ENCODE measurements at places on chromosomes 6 and 20.

GRCh38 chr20:23540624-23541023 lies 27.7 kb downstream of the CST9L start:
- DNase-seq, result no peak

DNA sequence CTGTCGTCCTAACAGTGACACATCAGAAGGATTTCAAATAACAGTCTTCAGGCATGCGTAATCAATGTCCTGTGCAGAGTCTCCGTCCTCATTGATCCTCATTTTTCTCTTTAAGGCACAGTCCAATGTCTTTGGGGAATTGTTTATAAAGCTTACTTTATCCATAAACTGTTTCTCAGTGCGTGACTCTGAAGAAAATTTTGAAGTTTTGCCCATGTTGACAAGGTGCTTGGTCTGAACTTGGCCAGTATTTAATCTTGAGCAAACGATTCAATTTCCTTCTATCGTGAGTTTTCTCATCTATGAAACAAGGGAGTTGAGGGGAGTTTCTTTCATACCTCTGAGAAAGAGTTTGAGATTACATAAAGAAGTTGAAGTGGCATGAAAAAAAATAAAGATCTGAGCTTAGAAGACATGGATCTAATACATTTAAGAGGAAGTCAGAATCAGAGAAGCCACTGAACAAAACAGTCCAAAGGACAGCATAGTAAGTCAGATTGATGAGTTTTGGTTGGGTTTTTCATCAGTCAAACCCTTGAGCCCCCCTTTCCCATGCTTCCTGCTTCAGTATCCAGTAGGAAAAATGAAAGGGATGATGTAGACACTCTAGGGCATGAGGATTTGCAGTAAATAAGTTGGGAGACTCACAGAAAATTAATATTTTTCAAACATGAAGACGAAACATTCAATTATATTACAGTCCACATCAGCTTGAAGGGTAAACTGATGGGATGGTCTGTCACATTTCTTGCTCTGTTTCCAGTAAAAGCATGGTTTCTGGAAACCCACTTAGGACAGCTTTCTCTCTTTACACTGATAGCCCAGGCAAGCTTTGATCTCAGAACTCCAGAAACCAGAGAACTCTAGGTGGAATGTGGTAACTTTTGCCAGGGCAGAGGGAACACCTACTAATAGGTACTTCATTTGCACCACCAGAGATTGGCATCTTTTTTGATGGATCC lies 8.1 kb downstream of the EDN1 start:
- no peak for DNase-seq

GRCh38 chr6:77373955-77374354 lies 89.3 kb downstream of the HTR1B start:
- DNase-seq, result no peak

DNA sequence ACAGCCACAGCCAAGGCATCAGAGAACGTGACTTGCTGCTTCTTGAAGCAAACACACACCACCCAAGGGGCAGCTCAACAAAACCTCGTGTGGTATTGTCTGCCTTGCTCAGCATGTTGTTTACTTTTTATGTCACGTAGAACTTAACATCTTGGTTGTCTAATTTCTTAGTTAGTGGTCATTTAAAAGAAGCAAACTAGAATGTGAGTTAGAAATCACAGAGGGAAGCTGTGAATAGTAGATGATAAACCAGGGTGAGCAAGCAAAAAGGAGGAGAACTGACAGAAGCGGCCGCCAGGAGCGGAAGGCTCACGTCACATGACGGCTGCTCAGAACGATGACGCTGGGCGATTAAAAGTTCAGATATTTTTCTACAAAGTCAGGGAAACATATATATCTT lies 51.5 kb upstream of the KIF25 start:
- no peak for DNase-seq

DNA sequence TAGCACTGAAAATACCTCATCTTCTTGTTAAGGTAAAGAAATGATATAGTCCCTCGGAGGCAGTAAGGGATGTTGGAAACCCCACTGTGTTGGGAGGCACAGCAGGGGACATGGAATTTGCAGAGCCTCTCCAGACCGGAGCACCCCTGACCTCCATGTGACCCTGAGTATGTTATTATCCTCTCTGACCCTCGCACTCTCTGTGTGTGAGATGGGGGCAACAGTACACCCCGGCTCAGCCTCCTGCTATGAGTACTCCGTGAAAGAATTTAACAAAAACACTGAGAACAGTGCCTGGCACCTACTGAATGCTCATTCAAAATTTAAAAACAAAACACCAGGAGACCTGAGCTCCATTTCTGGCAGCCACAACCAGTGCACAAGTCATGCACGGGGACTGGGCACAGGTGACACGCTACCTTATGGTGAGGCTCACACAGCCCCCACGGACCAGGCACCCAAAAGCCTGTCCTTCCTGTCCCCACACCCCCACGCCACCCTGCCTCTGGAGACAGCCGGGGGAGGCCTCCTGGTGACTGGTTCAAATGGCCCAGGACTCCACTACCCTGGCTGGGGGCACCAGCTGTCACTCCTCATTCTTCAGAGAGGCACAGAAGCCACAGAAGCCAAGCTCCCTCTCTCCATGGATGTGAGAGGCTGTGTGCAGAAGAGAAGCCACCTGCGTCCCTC lies 6.1 kb downstream of the NINL start:
- DNase-seq, result no peak

DNA sequence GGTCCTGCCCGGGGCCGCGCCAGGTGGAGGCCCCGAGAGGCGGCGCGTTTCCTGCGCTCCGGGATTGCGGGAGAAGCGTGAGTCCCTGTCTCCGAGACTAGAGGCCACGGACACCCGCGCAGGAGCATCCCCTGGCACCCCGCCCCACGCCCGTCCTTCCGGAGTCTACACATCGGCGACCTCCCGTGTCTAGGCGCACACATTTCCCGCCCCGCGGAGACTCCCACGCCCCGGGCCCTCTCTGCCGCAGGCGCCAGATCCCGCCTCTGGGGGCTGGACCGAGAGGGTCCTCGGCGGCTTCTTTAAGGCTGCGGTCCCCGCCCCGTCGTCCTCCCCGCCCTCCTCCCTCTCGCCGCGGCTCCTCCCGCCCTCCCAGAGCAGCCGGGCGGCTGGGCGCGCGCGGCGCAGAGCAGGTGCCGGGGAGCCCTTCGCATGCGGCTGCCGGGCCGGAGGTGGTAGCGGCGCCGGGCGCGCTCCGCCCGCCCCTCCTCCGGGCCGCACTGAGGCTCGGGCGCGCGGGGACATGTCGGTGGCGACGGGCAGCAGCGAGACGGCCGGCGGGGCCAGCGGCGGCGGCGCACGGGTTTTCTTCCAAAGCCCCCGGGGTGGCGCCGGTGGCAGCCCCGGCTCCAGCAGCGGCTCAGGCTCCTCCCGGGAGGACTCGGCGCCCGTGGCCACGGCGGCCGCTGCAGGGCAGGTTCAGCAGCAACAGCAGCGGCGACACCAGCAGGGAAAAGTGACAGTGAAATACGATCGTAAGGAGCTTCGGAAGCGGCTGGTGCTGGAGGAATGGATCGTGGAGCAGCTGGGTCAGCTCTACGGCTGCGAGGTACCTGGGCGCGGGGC lies at the start of gene PPP1R14C:
TSS of gene PPP1R14C (plus strand) at position 375 of the 846 bp plus-strand sequence. CDS start at position 524, 149 bp downstream.
- DNase-seq, result peak; percentile 41

GRCh38 chr20:40728470-40728869 lies 39.4 kb upstream of the MAFB start:
- no peak for DNase-seq

GRCh38 chr6:107841275-107841670 lies 17.2 kb upstream of the SCML4 start:
- peak; percentile 81 for DNase-seq

GRCh38 chr6:147057705-147058342 lies 146.4 kb upstream of the STXBP5 start:
- DNase-seq, result no peak

DNA sequence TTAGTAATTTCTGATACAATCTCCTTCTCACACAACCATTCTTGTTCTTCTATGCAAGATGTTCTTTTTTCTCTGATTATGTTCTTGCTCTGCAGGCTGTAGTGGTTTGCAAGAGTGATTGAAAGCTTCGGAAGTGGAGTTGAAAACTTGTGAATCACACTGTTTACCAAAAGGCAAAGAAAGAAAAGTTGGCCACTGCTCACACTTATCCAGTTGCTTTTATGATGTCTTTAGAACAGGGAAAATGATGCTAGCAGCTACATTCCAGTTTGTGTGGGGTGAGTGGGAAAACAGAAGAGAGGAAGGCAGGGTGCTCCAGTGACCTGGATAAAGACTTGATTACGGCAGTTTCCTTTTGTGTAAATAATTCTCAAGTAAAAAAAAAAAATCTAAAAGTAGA lies 583.3 kb downstream of the TENT5A start:
- DNase-seq, result no peak

GRCh38 chr6:102154874-102155273 lies 761.4 kb downstream of the GRIK2 start:
- DNase-seq, result no peak

- DNase-seq, result no peak
Observed at GRCh38 chr20:51198238-51198637, 175.3 kb upstream of the KCNG1 start.

GRCh38 chr20:33725607-33726264 lies 5.6 kb upstream of the PXMP4 start:
- DNase-seq, result no peak

Measured in umbilical cord (tissue), 2 donors.